Activated naive CD4-positive, alpha-beta T cell treated with anti-CD3 and anti-CD28 coated beads for 36 hours (primary cell): ENCODE measurements at places on chromosomes 13 and 19. TPM values are rescaled to one million over a fixed set of nuclear protein-coding genes. Genes with fewer than 3 reads are reported as not detected.

- H3K27ac ChIP-seq, result no peak overlapping the region
- H3K27me3 ChIP-seq, result no peaks in the 10 kb centered on the region
- H3K36me3 ChIP-seq, result peaks cover 3% of the 10 kb centered on the region
- H3K4me3 ChIP-seq, result no peak overlapping the region
- H3K4me1 ChIP-seq, result peaks cover 20% of the 10 kb centered on the region
- no peak for DNase-seq
Observed at GRCh38 chr13:30257468-30258099, 49.8 kb downstream of the KATNAL1 start.

ZNF723 gene
- not detected for total RNA-seq

DNA sequence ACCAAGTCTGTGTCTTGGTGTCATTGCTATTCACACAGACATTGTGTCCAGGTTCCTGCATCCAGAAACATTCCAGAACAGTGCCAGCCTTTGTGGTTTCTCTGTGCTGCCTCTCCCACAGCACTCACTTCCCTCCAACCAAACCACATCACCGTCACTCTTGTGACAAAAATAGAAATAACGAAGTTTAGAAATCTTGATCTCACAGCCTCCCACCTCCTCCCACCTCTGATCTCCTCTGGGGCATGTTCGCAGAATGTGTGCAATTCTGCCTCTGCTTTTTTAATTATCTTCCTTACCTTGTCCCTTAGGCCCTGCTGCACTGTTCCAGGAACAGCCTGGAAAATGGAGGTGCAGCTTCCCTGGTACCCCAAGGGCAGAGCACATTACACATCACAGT is 8.7 kb upstream of the SERPINE3 start:
- H3K27me3 ChIP-seq, result no peaks in the 10 kb centered on the region
- H3K4me1 ChIP-seq, result peaks cover 16% of the 10 kb centered on the region
- no peaks in the 10 kb centered on the region for H3K36me3 ChIP-seq

NCAN gene
- not detected for total RNA-seq
